NCI-H1694 treated with DMSO at 0.1 percent for 48 hours (cell line): ENCODE measurements at places on chromosomes 16 and 17.

DNA sequence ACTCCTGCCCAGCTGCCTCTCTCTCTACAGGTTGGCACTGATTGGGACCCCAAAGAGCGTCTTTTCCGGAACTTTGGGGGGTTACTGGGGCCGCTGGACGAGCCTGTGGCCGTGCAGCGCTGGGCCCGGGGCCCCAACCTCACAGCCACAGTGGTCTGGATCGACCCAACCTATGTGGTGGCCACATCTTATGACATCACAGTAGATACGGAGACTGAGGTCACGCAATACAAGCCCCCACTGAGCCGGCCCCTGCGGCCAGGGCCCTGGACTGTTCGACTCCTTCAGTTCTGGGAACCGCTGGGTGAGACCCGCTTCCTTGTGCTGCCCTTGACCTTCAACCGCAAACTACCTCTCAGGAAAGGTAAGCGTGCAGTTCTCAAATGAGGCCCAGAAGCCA, 12.3 kb downstream of the XYLT2 start:
- DNase-seq, result no peak

DNA sequence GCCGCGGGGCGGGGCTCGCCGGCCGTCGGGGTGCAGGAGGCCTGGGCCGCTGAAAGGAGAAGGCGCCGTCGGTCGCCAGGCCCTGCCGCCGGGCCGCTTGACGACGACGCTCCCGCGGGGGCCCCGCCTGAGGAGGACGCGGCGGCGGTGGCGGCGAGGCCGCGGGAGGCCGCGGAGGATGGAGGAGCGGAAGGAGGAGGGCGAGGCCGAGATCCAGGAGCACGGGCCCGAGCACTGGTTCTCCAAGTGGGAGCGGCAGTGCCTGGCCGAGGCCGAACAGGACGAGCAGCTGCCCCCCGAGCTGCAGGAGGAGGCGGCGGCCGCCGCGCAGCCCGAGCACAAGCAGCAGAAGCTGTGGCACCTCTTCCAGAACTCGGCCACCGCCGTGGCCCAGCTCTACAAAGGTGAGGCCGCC, 430 bp downstream of the HAPSTR1 start:
- no peak for DNase-seq

- DNase-seq, result no peak
These were observed 22.1 kb downstream of the MYH4 start for GRCh38 chr17:10447026-10447931.

- no peak for DNase-seq
These were observed 17.1 kb downstream of the MRTFB start for GRCh38 chr16:14088155-14088753.

GRCh38 chr16:85136213-85136701, 24.0 kb upstream of the CIBAR2 start:
- DNase-seq, result no peak

DNA sequence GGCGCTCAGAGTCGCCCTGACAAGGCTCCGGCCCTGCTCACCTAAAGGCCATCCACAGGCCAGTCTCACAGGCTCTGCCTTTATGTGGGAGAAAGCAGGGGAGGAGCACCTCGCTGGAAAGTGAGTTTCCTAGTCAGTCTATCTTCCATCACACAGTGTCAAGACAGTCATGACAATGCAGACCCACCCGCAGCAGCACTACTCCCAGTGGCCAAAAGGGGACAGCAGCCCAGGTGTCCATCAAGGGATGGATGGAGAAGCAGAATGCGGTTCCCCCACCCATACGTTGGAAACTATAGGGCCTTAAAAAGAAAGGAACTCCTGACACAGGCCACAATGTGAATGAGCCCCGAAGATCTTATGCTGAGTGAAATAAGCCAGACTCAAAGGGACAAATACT, 226.8 kb downstream of the ENGASE start:
- DNase-seq, result no peak

GRCh38 chr16:85696781-85697180, 8.0 kb upstream of the GINS2 start:
- DNase-seq, result peak; percentile 78

DNA sequence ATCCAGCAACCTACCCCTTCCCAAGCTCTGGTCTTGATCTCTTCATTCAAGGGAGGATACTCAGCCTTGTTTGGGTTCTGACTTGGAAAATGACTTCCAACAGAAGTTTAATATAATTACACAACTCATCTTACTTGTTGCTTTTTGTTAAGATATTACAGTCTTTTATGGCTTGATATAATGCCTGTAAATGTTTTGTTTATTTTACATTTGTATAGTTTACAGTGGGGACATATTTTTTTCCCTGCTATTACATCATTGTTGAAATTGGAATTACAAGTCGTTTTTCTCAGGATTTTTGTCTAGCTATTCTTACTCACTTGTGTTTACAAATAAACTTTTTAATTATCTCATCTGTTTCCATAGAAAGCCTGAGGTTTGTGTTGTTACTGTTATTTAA, 436.0 kb downstream of the CNTNAP4 start:
- DNase-seq, result no peak

DNA sequence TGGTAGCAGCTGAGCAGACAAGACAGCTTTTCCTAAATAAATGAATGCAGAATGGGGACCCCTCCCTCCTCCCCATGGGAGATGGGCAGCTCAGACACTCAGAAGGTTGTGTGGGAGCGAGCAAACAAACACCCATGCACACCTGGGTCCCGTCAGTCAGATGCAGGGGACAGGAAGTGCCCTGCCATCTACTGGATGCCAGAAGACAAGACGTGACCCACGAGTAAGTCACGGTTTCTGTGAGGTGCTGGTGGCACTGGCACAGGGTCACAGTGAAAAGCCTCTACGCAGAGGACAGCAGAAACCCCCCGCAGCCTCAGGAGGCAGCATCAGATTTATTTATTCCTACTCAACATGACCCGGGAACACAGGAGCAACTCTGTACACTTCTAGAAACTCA, 8.4 kb downstream of the HBQ1 start:
- no peak for DNase-seq

- no peak for DNase-seq
These were observed 10.7 kb downstream of the MSRB1 start for GRCh38 chr16:1932050-1933028.

GRCh38 chr17:71315568-71315967, 805.3 kb upstream of the SOX9 start:
- no peak for DNase-seq

DNA sequence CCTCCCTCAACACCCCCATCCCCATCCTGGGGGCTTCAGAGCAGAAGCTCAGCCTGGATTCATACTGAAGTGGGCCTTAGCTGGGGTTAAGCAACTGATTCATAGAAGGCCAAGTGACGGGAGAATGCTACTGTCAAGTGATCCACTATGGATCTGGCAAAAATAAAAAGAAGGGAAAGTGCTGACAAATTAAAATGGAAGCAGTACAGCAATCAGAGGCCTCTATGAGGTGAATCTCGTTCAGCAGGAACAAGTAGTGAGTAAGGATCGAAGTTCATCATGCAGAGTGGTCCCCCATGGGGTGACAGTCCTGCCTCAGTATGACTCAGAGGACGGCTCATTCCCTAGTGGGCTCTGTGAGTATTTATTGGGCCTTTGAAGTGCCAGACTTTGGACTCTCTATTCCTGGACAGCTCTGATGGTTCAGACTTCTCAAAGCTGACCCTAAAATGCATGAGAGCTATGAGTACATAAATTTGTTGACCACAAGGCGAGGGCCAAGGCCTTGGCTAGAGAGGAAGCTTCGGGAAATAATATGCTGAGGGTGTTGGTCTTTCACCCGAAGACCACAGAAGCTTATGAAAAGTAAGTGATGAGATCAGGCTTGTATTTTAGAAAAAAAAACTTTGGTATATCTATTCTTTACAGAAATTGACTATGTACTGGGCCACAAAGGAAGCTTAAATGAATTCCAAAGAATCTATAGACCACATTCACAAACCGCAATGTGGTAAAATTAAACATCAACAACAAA, 5.3 kb upstream of the NSMCE1 start:
- DNase-seq, result no peak
